Activated effector memory CD4-positive, alpha-beta T cell treated with anti-CD3 and anti-CD28 coated beads, Interleukin-2, amount 50 U/mL, for 16 hours (primary cell): ENCODE measurements at places on chromosomes 11 and 22.
A peak's percentile ranks its signal among the peaks of the same experiment; 100 is the strongest.

GRCh38 chr11:69821511-69822040 is 2.4 kb upstream of the FGF3 start:
- DNase-seq: no peak

DNA sequence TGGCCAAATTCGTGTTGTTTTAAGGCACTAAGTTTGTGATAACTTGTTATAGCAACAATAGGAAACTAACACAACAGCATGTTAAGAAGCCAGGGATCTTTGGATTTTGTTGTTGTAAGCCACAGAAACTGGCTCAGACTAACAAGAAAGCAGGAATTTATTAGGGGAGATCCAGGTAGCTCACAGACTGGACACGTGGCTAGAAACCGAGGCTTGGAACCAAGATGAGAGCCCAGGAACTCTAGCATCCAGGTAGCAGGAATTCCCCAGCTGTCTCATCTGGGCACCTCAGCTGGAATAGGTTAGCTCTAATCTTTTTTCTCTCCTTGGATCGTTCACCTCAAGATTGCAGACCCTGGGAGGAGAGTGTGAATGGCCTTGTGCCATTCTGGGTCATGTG is 24.9 kb downstream of the POLA2 start:
- no peak for DNase-seq

- DNase-seq: no peak
Observed at GRCh38 chr11:67238894-67239782, 27.1 kb upstream of the GRK2 start.

GRCh38 chr11:79054636-79055035 is 386.2 kb downstream of the TENM4 start:
- DNase-seq: no peak

GRCh38 chr11:76237000-76237649 is 30.8 kb upstream of the WNT11 start:
- DNase-seq: no peak

GRCh38 chr11:31303644-31304180 is 65.8 kb downstream of the DCDC1 start:
- no peak for DNase-seq

- DNase-seq: no peak
Observed at GRCh38 chr11:44752300-44752699, 25.5 kb downstream of the TSPAN18 start.

- peak; percentile 71 for DNase-seq
Observed at GRCh38 chr22:26835929-26836528, 178.6 kb downstream of the MIAT start.

- no peak for DNase-seq
Observed at GRCh38 chr22:27578937-27579617, 222.5 kb downstream of the MN1 start.

GRCh38 chr11:64712430-64713015 is 10.5 kb downstream of the NRXN2 start:
- DNase-seq: no peak

- DNase-seq: no peak
Observed at GRCh38 chr22:30270832-30271231, 4.2 kb upstream of the OSM start.

DNA sequence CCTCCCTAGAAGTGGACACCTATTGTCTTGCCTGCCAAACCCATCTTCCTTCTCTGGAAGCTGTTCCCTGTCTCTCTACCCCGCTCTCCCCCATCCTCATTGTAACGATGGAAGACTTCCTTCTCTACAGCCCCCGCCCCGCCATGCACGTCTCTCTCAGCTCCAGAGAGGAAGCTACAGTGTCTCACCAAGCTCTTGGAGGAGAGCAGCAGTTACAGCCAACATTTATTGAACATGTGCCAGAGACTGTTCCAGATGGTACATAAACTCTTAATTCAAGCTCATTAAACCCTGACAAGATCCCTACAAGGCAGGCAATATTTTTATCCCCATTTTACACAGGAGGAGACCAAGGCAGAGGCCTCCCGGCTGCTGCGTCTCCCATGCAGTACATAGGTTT is 15.1 kb downstream of the MCHR1 start:
- no peak for DNase-seq

GRCh38 chr11:123628936-123629683 is 25.3 kb downstream of the SCN3B start:
- DNase-seq: no peak

GRCh38 chr11:77361184-77361583 is 59.7 kb upstream of the GDPD4 start:
- DNase-seq: no peak

DNA sequence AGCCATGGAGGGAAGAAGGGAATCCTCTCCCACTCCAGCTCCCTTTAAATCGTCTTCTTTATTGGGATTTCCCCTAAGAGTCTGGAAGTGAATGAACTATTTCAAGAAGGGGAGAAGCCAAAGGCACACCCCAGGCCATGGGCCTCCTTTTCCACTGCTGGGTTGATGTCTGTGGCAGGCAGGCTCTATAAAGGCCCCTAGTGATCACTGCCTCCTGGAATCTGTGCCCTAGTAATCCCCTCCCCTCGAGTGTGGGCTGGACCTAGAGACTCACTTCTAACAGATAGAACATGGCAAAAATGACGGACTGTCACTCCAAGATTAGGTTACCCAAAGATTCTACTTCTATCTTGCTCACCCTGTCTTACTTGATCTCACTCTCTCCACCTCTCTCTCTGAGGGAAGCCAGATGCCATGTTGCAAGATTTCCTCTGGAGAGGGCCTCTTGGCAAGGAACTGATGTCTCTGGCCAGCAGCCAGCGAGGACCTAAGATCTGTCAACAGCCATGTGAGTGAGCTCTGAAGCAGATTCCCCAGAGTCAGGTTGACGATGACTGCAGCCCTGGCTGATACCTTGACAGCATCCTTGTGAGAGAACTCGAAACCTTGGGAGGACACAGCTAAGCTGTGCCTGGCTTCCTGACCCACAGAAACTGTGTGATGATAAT is 444.8 kb downstream of the SOX6 start:
- peak; percentile 24 for DNase-seq

DNA sequence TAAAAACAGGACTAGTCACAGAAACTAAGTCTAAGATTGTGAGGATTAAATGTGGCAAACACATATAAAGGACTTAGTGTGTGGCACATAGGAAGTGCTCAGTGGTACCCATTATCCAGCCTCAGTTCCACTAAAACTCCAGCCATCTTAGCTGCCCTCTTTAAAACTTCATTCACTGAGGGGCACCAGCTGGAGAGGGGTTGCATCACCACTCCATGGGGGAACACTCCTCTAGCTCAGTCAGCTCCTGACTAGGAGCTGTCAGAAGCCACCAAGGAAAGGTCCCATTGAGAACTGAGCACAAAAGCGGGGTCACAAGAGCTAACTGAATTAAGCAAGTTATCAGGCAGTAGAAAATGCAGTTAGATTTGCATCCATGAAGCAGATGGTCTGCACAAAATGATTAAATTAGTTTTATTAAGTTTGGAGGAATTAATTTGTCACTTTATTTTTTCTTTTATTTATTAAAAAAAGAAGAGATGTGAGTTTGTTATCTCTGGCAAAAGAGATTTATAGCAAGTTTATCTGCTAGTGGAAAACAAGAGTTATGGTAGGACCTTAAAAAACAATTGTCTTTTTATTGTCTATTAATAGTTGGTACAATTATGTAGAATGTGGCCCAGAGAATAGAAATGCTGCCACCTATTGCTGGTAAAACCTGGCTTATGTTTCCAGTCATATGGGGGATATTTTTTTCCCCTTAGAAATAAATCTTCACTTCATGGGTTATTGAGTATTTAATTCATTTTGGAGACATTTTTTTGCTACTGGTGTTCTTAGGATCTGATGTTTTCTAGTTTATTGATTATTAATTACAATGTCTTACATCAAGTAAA is 95.7 kb downstream of the NAV2 start:
- DNase-seq: no peak

- peak; percentile 57 for DNase-seq
Observed at GRCh38 chr11:67498544-67498972, 6.6 kb downstream of the PITPNM1 start.

- no peak for DNase-seq
Observed at GRCh38 chr22:21650280-21650679, 8.2 kb downstream of the SDF2L1 start.

DNA sequence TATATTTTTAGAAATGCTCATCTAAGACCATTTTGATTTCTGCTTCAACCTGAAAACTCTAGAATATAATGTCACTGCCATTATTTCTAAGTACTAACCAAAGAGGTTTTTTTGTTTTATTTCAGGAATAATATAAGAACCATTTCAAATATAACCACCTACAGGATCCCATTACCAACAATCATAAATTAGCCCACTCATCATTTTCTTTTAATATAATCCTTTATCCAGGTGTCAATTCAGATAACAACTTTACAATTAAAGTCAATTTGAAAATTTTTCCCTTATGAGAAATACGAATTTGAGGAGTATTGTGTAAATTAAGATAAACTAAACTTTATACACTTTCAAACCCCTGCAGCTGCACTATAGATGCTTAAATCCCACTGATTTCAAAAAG is 1043.0 kb upstream of the CNTN5 start:
- no peak for DNase-seq

DNA sequence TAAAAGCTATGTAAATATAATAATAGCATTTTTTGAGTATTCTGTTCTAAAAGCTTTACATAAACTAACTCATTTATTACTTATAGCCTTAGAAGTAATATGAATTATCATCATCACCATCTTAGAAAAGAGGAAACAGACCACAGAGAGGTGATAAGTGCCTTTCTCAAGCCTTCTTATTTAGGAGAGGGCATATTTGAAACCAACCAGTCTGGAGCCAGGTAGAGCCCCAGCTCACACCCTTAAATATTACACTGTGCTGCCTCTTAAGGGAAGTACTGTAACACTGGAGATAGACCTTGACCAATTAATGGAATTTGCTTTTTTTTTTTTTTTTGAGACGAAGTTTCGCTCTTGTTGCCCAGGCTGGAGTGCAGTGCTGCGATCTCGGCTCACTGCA is 2.3 kb downstream of the BCO2 start:
- no peak for DNase-seq

DNA sequence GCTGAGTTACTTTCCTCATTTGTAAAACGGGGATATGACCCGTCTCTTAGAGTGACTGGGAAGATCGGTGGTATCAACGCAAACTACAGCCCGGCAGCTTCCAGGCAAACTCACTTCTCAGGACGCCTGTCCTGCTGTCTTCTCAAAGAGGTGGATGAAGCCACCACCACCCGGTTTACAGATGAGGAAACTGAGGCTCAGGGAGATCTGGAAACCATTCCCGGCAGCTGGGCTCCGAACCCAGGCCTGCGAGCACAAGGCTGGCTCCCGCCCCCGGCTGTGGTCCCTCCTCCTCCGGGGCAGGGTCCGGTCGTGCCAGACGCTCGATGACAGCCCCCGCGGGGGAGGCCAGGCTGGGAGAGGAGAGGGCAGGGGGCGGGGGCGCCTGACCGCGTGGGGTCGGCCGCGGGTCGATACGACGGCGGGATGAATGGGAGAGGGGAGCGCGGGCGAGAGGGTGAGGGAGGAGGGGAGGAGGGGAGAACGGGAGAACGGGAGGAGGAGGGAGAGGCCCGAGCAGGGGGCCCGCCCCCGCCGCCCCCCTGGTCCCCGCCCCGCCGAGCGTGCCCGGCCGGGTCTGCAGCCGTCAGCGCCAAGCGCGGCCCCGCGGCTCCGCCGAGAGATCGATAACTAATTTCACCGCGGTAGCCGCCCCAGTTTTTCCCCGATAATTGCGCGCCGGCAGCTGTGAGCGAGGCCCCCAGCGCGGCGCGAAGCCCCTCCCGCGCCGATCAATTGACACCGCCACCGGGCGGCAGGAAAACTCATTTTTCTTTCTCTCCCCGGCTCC is 14.0 kb downstream of the IGLL1 start:
- DNase-seq: peak; percentile 58

GRCh38 chr11:24598641-24599040 is 101.8 kb downstream of the LUZP2 start:
- DNase-seq: no peak

DNA sequence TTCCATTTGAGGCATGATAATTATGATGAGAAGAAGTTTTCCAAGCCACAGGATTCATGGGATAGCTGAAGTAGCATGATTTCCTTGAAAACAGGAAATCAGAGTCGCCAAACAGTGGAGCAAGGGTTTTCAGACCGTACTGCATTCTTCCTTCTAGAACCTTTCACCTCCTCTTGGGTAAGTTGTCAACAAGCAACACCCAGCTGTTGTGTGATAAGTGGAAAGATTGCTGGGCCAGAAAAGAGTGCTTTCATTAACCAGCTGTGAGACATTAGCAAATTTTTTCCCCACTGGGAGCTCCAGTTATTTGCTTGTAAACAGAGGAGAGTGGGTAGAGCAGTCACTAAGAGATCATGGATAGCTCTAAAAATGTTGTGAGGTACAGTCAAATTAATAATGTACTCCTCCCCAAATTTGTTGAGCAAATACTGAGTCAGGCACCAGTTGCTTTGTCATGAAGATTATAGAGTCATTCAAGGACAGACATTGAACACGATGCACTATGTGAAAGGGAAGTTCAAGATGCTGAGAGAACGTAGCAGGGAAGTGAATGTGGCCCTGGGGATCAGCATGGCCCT is 11.7 kb upstream of the MPEG1 start:
- no peak for DNase-seq

- DNase-seq: peak; percentile 65
Observed at GRCh38 chr11:59802639-59803176, 7.9 kb downstream of the MRPL16 start.

DNA sequence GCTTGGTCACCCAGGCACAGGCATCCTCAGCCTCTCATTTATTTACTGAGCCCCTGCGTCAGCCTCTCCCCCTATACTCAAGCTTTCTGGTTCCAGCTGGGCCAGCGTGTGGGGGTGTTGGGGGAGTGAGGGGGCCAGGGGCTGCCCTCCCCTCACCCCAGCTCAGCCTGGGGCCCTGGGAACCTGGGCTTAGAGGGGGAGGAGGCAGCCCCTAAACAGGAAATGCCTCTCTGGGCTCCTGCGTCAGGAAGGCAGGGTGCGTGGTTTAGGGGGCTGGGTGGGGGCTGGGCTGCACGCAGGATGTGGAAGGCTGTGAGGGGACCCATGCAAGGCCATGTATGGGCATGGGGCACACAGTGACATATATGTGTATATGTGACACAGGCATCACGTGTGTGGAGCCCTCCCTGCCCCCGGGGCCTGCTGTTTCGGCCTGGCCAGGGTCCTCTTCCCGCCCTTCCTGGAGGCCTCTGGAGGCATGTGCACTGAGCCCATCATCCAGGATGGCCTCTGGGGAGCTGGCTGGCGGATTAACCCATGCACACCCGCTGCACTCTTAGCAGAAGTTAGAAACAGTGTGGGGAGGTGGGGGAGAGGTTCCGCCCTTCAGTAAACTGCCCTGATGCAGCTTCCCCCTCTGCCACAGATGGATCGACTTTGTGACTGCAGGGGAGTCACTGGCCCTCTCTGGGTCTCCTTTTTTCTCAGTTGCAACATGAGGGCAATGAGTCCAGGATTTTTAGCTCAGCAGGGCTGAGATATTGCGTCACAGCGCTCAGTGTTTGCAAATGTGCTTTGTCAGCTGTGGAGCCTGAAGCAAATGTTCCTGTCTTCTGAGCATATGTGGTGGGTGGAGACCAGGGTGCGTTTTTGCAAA is 1.1 kb upstream of the CD248 start:
- DNase-seq: no peak

- no peak for DNase-seq
Observed at GRCh38 chr11:83140691-83141455, 16.1 kb upstream of the PCF11 start.

- DNase-seq: no peak
Observed at GRCh38 chr11:101096036-101096704, 33.4 kb downstream of the PGR start.
